ENCODE measurements at places on chromosomes 6 and 20. TPM values are rescaled to one million over a fixed set of nuclear protein-coding genes. Genes with fewer than 3 reads are reported as not detected.

DNA sequence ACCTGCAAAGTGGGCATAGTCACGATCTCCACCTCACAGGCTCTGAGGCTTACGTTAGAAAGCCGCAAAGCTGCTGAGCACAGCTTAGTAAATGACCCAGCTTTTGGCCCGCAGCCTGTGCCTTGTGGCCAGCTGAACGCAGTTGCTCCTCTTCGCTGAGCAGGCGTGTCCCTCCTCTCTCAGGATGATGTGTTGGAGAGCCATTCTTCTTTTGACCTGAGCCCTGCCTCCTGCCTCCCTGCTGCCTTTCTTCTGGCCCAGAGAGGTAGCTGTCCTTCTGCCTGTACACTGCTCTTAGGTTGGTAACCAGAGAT, 47.6 kb upstream of the MYL9 start:
- no peak for DNase-seq

- DNase-seq = no peak
Measured at GRCh38 chr6:26230351-26230750, 134.6 kb upstream of the BTN3A2 start.

DNA sequence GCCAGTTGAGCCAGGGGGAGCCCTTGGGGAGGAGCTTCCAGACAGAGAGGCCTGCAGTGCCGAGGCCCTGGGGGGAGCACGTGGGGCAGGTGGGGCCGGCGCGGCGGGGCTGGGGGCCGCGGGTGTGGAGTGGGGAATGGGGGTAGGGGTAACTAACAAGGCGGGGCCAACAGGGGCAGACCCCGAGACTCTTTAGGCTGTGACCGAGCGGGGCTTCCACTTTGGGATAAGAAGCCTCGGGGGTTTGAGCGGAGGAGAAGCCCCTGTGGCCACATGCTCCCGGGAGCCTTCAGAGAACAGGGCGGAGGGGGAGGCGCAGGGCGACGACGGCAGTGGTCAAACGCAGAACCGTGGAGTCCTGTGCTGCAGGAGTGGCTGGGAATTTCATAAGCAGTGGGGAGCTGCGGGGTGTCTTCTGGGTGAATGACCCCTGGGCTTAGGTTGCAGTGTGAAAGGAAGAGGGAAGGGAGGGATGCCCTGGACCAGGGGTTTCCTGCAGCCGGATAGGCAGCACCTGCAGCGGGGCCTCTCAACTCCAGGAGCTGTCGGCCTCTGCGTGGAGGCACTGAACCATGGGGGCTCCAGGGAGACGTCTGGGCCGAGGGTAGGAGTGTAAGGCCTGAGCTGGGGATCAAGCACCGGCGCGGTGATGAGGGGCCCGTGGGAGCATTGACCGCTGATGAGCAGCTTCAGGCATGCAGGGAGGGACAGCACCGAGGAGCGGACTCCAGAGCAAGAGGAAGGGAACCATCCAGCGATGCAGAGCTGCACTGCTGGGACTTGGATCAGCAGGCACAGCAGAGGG, 121.0 kb downstream of the SYNDIG1 start:
- DNase-seq = no peak

The TFAP2D gene
- total RNA-seq = not detected

The TRIM38 gene
- total RNA-seq = 8.7 TPM
